Activated B cell treated with CpG ODN at 0.5 μM for 24 hours (primary cell): ENCODE measurements at places on chromosomes 12 and 14. TPM values are rescaled to one million over a fixed set of nuclear protein-coding genes. Genes with fewer than 3 reads are reported as not detected.

The TSHR gene
- 0.17 TPM in 1 of 2 replicates, not detected in the other for total RNA-seq

The OTOGL gene
- not detected in 2 replicates for total RNA-seq

The RNASE8 gene
- total RNA-seq, result not detected in 2 replicates

The GLIPR1L1 gene
- not detected in 2 replicates for total RNA-seq

The ETFRF1 gene
- total RNA-seq, result 15.4 and 17.6 TPM in 2 replicates

The CIROP gene
- not detected in 2 replicates for total RNA-seq

The STAC3 gene
- 4.6 and 5.5 TPM in 2 replicates for total RNA-seq

- DNase-seq, result no peak
Observed at GRCh38 chr12:132651444-132652100, 33.0 kb downstream of the P2RX2 start.

DNA sequence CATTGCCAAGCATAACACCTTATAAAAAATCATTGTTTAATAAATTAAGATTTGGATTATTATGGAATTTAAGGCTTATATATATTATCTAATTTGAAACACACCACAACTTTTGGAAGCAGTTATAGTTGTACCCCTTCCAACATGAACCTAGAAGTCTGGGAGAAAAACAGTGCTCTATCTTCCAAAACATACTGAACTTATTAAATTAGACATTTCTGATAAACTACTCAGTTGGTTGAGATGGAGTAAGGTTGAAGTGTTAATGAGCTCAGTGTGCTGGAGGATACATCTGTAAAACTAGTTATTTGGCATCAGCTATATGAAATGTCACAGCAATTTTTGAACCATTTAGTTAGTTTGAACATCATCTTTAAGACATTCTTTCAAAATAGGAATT, 227.4 kb downstream of the ALX1 start:
- DNase-seq, result no peak

DNA sequence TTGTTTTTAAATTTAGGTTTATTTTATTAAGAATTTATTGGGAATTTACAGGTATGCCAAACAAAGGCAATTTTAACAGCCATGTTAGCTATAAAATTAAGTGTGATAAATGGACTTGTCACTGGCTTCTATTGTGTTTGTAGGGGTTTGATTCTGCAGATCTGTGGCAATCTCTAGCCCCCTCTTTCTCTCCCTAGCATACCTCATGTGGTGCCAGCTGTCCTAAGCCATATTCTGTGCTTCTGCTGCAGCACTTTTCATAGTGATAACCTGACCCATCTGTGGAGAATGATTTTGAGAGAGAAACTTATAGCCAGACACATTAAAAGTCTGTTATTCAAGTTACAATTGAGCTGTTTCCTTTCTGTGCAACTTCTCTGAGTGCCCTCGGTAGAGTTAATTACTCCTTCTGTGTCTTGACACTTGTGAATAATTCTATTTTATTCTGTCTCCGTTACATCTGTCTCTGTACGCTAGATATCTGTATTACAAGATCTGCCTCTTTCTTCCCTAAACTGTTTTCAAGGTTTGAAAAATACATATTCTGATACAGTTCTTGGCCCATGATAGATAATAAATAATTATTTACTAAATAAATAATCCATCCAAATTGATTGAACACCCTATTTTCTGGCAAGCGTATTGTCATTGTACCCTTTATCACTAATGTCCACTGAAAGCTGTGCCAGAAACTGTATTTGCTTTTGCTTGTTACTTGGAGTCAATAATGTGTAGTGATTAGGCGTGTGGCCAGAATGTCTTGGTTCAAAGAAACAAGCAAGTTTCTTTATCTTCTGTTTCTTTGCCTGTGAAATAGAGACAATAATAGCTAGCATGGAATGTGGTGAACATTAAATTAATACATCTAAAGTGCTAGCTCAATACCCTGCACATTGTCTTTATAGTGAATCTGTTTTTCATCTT, 40.0 kb downstream of the FRS2 start:
- DNase-seq, result no peak

GRCh38 chr12:121196902-121197301, 13.0 kb upstream of the P2RX4 start:
- no peak for DNase-seq

GRCh38 chr12:101891462-101891971, 14.1 kb downstream of the DRAM1 start:
- no peak for DNase-seq

- DNase-seq, result no peak
Observed at GRCh38 chr14:66603945-66604344, 96.0 kb downstream of the GPHN start.

DNA sequence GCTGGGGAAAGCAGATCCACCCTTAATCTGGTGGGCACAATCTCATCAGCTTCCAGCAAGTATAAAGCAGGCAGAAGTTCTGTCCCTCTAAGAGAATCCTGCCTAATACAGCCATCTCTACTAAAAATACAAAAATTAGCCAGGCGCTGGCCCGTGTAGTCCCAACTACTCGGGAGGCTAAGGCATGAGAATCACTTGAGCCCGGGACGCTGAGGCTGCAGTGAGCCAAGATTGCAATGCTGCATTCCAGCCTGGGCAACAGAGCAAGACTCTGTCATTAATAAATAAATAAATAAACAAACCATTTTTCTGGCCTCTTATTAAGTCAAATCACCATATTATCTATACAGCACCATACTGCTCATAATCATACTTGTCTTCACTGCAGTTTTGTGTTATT, 111.2 kb downstream of the MED13L start:
- DNase-seq, result no peak

- no peak for DNase-seq
Observed at GRCh38 chr12:49932533-49933130, 17.9 kb upstream of the AQP2 start.

GRCh38 chr12:13627536-13627935, 353.9 kb downstream of the GRIN2B start:
- no peak for DNase-seq

GRCh38 chr12:96136161-96136560, 58.0 kb upstream of the ELK3 start:
- DNase-seq, result no peak

- no peak for DNase-seq
Observed at GRCh38 chr12:82698708-82699564, 12.2 kb downstream of the TMTC2 start.

- no peak for DNase-seq
Observed at GRCh38 chr12:114671443-114672411, 12.2 kb downstream of the TBX3 start.

GRCh38 chr12:54759751-54760150, 94.6 kb upstream of the MUCL1 start:
- DNase-seq, result no peak

DNA sequence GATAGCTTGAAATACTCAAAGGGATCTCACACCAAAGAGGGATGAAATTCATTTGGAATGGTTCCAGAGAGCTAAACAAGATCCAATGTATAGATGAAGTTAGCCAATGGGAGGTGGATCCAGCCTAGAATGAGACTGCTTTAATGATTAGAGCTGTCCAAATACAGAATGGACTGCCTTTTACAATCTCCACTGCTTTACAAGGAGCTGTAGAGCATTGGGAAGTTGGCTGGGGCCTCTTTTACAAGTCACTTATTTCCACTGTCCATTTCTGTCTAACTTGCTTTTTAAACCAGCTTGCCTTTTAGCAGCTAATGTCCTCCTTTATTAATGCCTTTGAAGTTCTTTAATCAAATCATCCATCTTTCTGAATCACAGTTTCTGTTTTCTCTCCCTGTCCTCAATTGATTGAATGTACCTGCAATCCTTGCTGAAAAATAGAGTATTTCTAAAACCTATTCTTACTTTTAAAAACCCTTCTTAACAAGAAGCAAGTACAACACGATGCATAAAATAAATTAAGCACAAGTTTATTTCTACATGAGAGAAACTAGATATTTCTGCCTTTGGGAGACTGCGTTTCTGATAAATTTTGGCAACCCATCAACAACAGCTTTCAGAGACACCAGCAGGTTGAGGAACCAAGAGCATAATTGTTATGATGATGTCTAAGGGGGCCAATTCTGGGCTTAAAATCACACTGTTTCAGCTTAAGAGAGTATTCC, 3.4 kb upstream of the ATP2A2 start:
- DNase-seq, result no peak

- DNase-seq, result no peak
Observed at GRCh38 chr12:70664465-70664881, 27.2 kb upstream of the PTPRB start.

DNA sequence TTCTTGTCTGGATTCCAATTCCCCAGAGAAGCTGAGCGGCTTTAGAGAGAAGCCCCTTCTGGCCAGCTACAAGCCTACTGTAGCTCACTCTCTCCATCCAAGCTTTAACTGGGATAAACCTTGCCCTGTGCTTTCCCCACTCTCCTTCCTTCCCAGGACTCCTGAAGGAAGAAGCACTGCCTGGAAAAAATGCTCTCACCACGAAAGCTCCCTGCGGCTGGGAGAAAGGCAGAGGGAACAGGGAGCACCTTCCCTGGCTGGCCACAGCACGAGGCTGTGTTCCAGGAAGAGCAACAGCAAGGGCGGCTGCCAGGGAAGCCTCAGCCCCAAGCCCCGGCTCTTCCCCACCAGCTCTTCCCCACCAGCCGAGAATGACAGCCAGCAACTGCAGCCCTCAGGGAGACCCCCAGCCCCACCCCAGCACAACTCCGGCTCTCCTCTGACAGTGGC, 40.8 kb upstream of the PNMA1 start:
- DNase-seq, result no peak

- DNase-seq, result no peak
Observed at GRCh38 chr12:14833952-14834351, 9.4 kb downstream of the ART4 start.

DNA sequence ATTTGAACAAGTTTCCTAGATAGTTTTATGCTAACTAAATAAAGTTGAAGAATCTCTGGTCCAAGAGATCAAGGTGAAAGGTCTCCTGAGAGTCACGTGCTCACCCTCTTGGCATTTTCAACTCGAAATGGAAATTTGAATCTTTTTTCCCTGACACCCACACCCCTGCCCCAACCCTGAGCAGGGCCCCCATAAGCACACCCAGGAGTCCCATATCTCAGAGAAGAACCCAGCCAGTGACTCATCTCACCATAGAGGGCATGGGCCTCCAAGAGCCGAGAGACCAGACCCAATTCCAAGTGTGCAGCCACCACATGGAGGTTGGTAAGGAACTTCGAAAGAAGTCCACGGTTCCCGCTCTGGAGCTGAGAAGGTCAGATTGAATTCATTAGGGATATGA, 32.6 kb downstream of the TEP1 start:
- DNase-seq, result no peak

GRCh38 chr14:101039031-101039754, 135.7 kb upstream of the RTL1 start:
- DNase-seq, result no peak

DNA sequence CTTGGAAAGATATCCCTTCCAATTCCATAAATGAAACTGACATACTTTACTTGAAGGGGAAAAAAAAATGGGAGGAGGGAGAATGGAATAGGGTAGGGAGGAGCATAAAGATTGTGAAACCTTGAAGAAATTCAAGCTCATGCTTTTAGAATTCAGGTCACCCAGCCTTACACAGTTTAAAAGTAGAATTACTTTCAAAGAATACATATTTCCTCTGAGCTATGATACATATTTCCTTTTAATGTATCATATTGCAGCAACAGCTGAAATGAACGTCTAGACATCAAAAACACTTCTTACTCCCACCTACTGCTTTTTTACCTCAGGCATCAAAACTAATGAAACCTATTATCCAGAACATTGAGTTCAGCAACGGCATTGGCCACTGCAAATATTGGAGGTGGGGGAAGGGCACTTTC, 156.0 kb downstream of the MED13L start:
- DNase-seq, result no peak

- no peak for DNase-seq
Observed at GRCh38 chr14:105167303-105168092, 1.1 kb downstream of the JAG2 start.

DNA sequence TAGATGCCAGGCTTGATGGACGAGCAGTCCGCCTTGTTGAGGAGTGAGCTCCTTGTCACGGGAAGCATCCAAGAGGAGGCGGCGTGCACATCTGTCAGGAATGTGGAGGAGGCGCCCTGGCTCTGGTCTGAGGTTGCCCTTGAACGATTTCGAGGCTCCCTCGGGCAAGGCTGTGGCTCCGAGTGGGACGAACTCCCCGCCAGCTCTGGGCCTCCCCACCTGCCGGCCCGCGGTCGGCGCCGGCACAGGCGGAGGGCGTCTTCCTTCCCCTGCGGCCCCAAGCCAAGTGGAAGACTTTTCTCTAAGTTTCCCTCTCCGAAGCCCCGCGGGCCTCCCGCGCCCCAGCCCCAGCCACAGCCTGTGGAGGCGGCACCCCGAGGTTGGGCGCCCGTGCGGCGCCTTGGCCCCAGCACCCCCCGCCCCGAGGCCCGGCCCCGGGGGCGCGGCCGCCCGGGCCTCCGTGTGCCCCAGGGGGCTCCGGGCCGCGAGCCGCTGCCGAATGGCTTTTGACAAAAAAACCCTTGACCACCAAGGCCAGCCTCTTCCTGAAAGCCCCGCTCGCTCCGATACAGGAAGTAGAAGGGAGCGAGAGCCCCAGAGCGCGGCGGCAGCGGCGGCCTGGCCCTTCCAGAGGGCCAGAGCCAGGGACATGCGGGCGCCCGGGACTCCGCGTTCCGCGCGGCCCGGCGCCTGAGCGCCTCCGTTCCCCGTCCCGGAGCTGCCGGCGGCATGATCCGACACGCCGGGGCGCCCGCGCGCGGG, at the start of gene RIN3:
TSS of gene RIN3 (plus strand) at position 578 of the 762 bp plus-strand sequence. CDS start at position 730, 152 bp downstream.
- peak; percentile 61 for DNase-seq

DNA sequence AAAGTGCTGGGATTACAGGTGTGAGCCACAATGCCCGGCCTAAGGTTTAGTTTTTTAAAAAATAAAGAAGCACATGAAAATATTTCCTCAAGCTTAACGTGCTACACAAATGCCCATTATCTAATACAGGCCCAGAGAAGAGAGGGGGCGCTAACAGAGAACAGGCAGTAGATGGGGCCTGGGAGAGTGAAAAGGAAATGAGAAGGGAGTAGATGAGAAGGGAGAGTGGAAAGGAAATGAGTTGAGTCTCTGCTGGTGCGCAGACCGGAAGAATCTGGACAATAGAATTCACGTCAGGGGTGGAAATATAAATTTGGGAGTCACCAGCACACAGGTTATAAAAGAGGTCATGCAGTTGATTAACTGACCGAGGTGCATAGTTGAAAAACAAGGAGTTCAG, 10.7 kb downstream of the PXN start:
- no peak for DNase-seq
